Cortex of kidney (tissue), 1 donor: ENCODE measurements at places on chromosomes 12 and 14.

- DNase-seq = no peak
Measured at GRCh38 chr12:25069224-25069623, 120.3 kb upstream of the BCAT1 start.

DNA sequence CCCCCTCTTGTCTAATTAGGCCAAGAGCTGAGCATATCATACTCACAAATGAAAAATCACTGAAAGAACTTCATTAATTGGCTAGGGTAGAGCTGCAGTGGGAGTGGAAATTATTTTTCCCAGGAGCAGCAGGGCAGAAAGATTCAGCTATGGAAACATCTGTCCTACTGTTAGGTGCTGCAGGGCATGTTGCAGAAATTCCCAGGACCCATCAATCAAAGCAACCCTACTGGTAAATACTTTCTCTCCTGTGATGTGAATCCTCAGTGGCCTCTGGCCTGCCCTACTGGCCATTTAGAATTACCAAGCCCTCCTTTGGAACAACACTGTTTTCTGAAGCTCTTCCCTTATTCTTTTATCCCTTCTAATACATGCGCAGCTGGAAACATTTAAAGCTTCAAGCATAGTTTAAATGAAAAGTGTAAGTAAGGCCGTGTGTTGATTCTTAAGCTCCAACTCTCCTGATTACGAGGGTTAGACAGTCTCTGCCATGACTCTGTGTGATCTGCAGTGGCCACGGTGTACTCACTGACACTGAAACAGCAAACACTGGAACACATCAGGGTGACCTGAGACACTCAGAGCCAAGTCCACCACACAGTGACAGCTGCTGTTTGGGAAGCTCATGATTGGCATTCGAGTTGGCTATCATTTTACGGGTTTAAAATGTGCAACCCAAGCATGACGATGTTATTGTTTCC, 62.6 kb upstream of the TMCC3 start:
- DNase-seq = no peak

GRCh38 chr12:116376354-116377193, 99.1 kb upstream of the MED13L start:
- DNase-seq = no peak

DNA sequence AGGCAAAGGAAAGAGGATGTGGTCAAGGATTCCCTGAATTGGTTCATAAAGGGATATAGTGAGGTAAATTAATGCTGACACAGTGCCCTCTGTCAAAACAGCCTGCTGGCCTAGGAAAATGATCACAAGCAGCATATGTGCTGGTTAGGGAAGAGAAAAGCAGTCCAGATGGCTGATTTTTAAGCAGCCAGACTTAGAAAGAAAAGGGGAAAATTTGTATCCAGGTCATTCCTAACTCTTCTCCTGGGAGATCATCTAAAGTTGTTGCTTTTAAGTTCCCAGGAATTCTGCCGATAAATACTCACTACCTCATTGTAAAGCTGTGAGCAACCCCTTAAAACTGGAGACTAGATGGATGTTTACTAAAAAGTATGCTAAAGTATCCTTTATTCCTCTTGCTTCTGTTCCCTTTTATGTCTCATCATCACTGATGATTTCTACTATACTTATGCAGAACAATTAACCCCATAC, 46.4 kb upstream of the CNOT2 start:
- DNase-seq = no peak

DNA sequence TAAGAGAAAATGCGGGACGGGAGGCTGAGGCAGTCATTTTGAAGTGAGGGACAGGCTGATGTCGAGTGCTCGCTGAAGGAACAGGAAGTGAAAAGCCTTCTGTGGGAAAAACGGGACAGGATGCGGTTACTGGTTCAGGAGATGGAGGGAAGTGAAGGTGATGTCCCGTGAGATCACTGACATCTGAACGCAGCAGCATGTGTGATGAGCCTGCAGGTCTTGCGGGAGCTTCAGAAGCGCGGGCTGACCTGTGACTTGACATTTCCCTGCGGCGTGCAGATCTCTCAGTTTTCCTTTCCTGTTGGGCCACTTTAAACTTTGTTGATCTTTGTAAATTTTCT, 77.8 kb downstream of the DDX51 start:
- DNase-seq = no peak
